NCI-H526 treated with DMSO at 0.1 percent for 48 hours (cell line): ENCODE measurements at places on chromosomes 5 and 9.

DNA sequence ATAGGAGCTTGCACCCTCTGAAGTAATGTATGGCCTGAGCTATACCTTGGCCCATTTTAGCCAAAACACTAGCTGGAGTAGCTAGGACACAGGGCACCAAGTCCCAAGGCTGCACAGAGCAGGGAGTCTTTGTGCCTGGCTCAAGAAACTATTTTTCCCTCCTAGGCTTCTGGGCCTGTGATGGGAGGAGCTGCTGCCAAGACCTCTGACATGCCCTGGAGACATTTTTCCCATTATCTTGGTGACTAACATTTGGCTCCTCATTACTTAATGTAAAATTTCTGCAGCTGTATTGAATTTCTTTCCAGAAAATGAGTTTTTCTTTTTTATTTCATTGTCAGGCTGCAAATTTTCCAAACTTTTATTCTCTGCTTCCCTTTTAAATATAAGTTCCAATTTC lies 1099.2 kb downstream of the CDH18 start:
- DNase-seq: no peak

- no peak for DNase-seq
Observed at GRCh38 chr5:163659568-163659902, 154.1 kb downstream of the MAT2B start.

DNA sequence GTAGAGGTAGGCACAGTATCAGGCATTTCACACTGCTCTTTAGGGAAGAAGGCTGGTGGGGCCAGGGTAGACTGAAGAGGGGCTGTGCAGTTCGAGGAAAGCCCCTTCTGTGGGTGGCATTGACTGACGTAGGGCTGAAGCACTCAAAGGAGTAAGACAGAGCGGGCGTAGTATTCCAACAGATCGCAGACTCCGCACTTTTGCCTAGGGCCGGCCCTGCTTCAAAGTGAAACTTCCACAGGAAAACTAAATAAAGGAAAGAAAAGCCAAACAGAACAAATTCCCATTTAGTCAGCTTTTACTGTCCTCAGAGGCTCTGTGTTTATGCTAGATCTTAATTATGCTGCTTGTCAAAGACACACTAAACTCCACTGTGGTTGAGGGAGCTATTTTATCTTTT lies 493.0 kb upstream of the WWC1 start:
- DNase-seq: no peak

GRCh38 chr5:9301200-9301599 lies 244.7 kb downstream of the SEMA5A start:
- no peak for DNase-seq

GRCh38 chr5:115657881-115658233 lies 32.0 kb upstream of the TMED7 start:
- DNase-seq: no peak

DNA sequence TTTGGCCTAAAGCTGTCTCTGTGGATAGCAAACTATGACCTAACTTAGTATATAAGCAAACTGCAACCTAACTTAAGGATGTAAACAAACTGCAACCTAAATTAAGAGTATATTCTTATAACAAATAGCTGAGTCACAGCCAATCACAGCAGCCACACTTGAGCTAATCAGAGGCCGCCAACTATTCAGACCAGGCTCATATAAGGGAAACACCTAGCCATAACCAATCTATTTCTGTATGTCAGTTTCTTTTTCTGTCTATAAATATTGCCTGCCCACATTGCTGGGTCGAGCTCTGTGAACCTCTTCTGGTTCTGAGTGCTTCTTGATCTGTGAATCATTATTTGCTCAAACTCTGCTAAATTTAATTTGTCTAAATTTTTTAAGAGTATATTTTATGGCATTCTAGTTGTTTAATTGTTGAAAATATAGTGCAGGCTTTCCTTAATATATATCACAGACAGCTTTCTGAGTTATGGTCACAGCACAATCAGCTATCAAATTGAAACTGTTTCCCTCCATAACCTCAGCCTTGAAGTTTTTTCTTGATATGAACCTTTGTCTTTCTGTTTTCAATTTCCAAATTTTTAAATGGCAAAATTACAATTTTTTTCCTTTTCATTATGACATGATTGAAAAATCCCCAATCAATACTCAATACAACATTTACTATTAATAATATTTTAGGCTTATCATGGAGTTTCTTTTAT lies 327.1 kb upstream of the NUDT12 start:
- no peak for DNase-seq

- DNase-seq: no peak
Observed at GRCh38 chr5:95631991-95632675, 12.2 kb downstream of the GPR150 start.

DNA sequence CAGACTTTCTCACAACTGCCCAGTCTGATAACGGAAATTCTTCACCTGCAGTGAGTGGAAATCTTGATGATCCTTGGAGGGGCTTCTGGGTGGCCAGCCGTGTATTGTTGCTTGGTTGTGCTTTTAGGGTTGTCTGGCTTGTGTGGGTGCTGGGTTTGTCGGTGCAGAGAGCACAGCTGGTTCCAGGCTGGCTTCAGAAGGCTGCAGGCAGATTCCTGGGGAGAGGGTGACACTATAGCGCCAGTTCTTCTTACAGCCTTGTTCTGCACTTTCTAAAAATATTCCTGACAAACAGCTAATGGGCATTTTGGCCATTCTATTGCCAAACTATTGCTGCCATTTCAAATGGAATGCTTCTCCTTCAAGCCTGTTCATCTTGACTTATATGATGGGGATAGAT lies 99.3 kb downstream of the PDZD2 start:
- DNase-seq: no peak

- no peak for DNase-seq
Observed at GRCh38 chr5:74895906-74896305, 29.7 kb upstream of the FAM169A start.

GRCh38 chr9:131277910-131278701 lies 1.8 kb upstream of the FAM78A start:
- DNase-seq: peak; percentile 54

GRCh38 chr5:66039296-66039695 lies 104.8 kb upstream of the SREK1 start:
- DNase-seq: no peak

- DNase-seq: peak; percentile 7
Observed at GRCh38 chr9:129174724-129175514, 3.1 kb downstream of the IER5L start.

DNA sequence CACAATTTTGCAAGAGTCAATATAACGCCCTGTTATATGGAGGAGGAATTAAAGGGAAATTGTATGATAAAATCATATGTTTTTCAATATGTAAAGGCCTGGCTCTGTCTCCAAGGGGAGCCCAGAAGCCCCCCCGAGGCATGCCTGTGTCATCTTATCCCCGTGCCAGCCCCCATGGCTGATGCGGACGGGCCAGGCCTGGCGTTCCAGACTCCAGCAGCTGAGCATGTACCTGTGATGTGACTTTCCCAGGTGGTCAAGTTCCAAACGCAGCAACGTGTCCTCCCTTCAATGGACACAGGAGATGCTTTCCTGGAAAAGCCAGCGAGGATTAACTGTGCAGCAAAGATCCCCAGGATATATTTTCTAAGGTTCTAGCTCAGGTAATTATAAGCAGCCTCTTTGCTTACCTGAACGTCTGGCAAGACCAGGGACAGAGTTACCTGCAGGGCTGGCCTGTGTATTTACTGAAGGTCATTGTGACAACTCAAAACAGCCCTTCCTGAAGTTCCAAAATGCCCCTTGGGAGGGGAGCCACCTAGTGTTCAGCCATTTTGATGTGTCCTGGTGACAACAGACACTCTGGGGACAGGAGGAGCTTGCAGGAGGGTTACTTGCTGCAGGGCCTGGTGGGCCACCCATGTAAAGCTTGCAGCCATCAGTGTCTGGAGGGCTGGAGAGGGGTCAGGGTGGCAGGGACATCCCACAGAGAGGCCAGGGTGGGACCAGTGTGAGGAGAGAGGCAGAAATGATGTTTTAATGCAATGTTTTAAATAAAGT lies 53.3 kb upstream of the RNU6ATAC start:
- no peak for DNase-seq

GRCh38 chr9:25691786-25692185 lies 13.5 kb upstream of the TUSC1 start:
- no peak for DNase-seq
